ENCODE measurements at places on chromosomes 7 and 10.

GRCh38 chr7:149471289-149471953, 10.6 kb upstream of the ZNF777 start:
- no peak for DNase-seq

GRCh38 chr7:113452245-113452644, 333.9 kb upstream of the SMIM30 start:
- DNase-seq = no peak

GRCh38 chr10:4028854-4029583, 244.0 kb upstream of the KLF6 start:
- DNase-seq = no peak

DNA sequence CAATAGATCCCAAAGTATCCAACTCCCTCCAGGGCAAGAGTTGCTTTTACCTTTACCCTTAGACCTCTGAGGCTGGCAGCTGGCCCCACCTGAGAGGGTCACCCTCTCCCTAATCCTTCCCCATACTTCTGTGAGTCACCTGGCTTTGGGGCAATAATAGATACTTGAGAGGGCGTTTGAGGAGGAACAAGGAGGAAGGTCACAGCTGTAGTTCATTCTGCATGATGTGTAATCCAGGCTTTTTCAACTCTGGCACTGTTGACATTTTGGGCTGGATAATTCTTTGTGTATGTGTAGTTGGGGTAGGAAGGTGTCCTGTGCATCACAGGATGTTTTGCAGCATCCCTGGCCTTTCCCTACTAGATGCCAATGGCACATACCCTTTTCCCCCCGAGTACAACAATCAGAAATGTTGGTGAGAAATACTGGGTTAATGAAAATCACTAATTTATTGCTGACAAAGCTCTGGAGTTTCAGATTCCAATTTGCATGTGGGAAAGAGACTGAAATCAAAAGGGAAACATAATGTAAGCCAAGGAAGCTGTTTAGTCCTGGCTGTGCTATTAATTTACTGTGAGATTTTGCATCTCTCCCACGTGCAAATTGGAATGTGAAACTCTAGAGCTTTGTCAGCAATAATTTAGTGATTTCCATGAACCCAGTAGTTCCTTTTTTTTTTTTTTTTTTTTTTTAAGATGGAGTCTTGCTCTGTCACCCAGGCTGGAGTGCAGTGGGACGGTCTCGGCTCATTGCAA, 3.6 kb downstream of the BLVRA start:
- no peak for DNase-seq

DNA sequence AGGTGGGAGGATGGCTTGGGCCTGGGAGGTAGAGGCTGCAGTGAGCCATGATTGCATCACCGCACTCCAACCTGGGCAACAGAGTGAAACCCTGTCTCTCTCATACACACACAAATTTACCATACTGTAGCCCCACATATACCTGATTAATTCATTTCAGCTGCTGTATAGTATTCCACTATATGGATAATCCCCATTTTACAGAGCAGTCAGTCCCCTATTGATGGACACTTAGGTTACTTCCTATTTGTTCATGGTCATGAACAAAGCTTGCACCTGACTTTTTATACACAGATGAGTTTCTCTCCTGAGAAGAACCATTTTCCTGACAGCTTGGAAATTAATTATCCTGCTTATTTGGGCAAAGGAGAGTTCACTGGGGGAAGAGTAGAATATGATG, 59.2 kb downstream of the EMX2 start:
- no peak for DNase-seq

GRCh38 chr10:20254078-20254477, 437.8 kb downstream of the PLXDC2 start:
- DNase-seq = no peak

- no peak for DNase-seq
These were observed 75.2 kb downstream of the DIP2C start for GRCh38 chr10:614139-614711.

DNA sequence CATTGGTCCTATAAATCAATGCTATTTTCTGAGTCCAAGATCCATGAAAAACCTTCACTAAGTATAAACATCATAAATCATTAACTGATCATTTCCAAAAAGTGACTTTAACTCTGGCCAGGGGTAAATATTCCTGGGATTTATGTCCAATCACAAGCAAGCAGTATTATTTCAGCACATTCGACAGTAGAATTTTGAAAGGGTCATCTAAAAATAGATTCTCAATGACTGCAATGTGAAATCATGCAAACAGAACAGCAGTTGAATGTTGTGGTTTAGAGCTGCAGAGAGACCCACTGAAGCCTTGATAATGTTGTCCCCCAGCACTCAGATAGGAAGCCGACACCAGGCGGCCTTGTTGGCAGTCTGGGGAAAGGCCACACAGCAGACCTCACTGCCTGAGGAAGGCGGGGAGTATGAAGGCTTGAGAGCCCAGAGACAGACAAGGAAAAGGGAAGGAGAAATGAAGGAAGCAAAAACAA, 38.1 kb downstream of the FAM107B start:
- no peak for DNase-seq

- no peak for DNase-seq
These were observed 215.6 kb downstream of the ADARB2 start for GRCh38 chr10:1521741-1522140.

- DNase-seq = no peak
These were observed 127.4 kb downstream of the TACC2 start for GRCh38 chr10:122116331-122116730.

DNA sequence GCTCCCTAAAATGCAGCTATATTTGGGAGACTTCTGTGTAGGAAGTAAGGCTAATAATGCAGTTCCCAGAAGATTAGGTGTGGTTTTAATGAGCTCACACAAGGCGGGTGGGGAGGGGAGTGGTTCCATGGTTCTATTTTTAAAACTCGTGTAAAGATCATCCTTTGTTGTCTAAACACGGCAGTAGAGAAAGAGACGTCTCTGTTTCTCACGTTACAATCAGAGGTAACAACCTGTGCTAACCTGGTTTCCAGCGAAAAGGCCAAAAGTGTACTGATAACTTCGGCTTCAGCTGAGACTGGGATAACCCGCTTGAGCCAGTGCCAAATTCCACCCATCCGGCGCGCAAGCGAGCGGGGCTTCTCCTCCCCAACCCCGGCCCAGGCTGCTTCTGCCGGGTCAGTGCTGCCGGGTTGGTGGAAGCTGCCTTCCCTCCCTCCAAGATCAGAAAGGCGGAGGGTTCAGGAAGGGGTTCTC, 2.5 kb upstream of the MAP3K8 start:
- no peak for DNase-seq

DNA sequence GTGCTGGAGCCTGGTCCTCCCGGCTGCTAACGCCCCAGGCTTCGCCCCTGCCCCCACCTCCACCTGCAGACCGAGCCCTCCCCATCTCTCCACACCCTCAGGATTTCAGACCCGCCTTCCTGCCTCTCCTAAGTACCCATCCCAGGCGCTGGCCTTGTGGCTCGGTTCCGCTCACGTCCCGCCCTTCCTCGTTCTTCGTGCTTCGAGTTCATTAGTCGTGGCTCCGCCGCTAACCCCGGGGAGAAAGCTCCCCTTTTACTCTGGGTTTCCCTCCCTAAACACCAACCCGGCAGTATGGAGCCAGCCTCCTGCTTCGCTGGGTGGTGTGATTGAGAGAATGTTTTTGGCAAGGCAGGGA, 11.2 kb downstream of the EMX2 start:
- DNase-seq = no peak

DNA sequence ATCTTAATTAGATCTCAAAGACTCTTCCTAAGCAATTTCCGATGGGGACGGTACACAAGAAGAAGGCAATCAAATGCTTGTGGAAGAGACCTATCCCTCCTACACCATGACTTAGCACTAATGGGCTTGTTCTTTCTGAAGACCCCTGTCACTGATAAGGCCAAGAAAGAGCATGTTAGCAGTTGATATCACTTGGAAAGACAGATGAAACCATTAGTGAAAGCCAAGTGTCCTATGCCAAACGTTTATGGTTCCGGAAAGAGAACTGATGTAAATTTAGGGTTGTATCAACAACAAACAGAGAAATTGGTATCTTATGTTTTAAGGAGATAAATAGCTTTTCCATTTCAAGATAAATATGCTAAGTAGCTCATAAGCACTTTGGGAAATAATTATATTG, 6.5 kb downstream of the UROS start:
- no peak for DNase-seq

- no peak for DNase-seq
These were observed 62.9 kb upstream of the FAM180A start for GRCh38 chr7:135811506-135811905.

- DNase-seq = no peak
These were observed 5.6 kb upstream of the PAX2 start for GRCh38 chr10:100739517-100740368.

- DNase-seq = no peak
These were observed 283.5 kb downstream of the WDR11 start for GRCh38 chr10:121134711-121135110.

DNA sequence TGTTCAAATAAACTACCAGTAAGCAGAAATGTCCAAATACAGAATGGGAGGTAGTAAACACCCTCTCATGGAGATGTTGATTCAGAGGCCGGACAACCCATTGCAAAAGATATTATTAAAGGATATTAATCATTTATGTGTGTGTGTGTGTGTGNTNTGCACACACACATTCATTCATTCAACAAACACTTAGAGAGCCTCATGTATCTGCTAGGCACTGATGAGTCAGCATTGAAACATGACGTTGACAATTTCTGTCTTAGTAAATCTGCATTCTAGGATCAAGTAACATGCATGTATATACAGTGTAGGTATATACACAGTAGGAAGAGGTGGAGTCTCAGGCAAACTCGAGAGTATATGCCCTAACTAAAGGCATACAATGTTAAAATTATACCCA, 187.0 kb downstream of the ZNF365 start:
- DNase-seq = no peak

DNA sequence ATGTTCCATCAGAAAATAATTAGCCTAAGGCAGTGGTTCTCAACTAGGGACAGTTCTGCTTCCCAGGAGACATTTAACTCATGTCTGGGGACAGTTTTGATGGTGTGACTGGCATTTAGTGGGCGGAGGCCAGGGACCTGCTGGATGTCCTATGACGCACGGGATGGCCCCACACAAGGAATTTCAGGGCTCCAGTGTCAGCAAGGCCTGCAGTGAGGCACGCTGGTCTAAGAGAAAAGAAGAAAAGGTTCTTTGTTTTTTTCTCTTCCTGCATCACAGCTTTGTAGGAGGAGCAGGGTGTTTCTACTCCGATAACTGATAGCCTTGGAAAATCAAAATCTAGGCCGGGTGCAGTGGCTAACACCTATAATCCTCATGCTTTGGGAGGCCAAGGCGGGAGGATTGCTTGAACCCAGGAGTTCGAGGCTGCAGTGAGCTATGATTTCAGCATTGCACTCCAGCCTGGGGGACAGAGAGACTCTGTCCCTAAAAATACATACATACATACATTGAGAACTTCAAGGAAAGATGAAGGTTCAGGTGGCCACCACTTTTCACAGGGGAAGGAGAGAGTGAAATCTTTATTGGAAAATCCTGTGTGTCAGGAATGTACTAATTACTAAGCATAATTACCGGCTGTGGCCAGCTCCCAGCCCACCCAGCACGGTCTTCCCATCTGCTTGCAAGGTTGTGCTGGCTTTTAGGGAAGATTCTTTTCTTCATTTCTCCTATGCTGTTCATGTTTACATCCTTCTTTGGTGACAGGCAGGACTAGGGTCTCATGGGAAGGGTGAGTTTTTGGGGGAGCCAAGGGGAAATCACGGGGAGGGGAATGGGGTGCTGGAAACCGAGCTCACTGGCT, 150.4 kb downstream of the ACTR3B start:
- DNase-seq = no peak

DNA sequence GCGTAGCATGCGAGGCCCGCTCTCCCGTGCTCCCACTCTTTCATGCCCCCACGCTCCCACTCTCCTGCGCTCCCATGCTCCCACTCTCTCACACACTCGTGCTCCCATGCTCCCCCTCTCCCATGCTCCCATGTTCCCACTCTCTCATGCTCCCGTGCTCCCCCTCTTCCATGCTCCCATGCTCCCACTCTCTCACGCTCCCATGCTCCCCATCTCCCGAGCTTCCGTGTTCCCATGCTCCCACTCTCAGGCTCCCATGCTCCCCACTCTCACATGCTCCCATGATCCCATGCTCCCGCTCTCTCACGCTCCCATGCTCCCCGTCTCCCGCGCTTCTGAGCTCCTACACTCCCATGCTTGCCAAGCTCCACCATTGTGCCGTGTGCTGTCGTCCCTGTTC, 84.4 kb upstream of the ANLN start:
- no peak for DNase-seq

- no peak for DNase-seq
These were observed 3.4 kb downstream of the TACR2 start for GRCh38 chr10:69413221-69413865.

DNA sequence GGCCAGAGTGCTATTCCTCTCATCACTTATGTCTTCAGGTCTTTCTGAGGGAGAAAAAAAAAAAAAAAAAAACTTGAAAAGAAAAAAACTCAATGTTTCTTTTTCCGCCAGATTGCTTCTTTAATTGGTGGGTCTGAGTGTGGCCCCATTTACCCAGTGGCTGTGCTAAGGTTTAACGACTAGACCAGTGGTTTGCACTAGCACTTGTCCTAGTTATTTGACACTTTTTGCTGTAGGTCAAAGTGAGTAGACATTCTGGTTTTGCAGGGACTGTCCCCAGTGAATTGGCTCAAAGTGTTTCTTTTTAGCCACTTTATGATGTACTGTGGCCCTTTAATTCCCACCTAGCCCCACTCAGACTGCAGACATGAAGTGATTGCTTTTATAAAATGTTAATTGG, 273.3 kb downstream of the PTEN start:
- DNase-seq = no peak

DNA sequence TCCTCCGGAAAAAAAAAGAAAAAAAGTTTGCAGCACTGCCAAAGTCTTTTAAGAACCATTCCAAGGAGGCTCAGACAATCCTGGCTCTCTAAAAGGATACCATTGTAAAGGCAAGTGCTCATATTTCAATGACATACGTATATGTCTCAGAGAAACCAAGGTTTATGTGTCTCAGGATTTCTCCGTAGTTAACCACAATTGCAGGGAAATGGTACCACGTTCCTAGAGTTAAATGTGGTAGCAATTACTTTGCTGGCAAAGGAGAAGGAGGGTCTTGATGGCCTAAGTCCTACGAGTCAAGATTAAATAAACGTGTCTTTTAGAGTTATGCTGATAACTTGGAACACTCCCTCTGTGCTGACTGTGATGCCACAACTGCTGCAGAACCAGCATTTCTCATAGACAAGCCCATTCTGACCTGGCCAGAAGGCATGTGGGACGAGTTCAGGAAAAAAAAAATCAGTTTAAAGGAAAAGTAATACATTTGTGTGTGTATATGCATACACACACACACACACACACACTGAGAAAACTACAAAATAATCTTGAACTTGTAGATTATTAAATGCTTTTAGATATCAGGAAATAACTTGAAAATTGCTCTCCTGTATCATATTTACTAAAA, 245.9 kb downstream of the FGFR2 start:
- DNase-seq = no peak

GRCh38 chr10:119346095-119346832, 138.9 kb downstream of the GRK5 start:
- DNase-seq = no peak

- no peak for DNase-seq
These were observed 101.1 kb downstream of the BTAF1 start for GRCh38 chr10:92024700-92025099.

- no peak for DNase-seq
These were observed 51.8 kb downstream of the HIPK2 start for GRCh38 chr7:139725858-139726484.
